T-helper 2 cell treated with Interferon-gamma antibody and Interleukin-4, amounts not matched to agents 100 ng/mL and 5 ng/mL, for 36 hours (primary cell): ENCODE measurements at places on chromosomes 12 and 14. TPM values are rescaled to one million over a fixed set of nuclear protein-coding genes. Genes with fewer than 3 reads are reported as not detected.

The HCAR2 gene
- 0.11 TPM in 1 of 2 replicates, not detected in the other for total RNA-seq

The SDSL gene
- 0.57 and 0.89 TPM in 2 replicates for total RNA-seq

The MAP1LC3B2 gene
- total RNA-seq = 0.50 and 0.77 TPM in 2 replicates

The MYF5 gene
- not detected in 2 replicates for total RNA-seq

The PRPH gene
- not detected in 2 replicates for total RNA-seq

The ST8SIA1 gene
- 0.32 and 0.39 TPM in 2 replicates for total RNA-seq

The IFNG gene
- 3.4 and 3.6 TPM in 2 replicates for total RNA-seq

The PRH2 gene
- total RNA-seq = not detected in 2 replicates

The IFT43 gene
- 4.6 and 5.0 TPM in 2 replicates for total RNA-seq

The MSRB3 gene
- not detected in 2 replicates for total RNA-seq

The CSRNP2 gene
- 16.9 and 18.7 TPM in 2 replicates for total RNA-seq

The C12orf50 gene
- total RNA-seq = 0.09 TPM in 2 replicates

The TNFRSF1A gene
- 47.2 and 50.8 TPM in 2 replicates for total RNA-seq

The POTEM gene
- total RNA-seq = not detected in 2 replicates

The DAO gene
- total RNA-seq = not detected in 2 replicates

The ANHX gene
- not detected in 2 replicates for total RNA-seq

The OTOGL gene
- not detected in 2 replicates for total RNA-seq

The ASIC1 gene
- 7.5 and 8.5 TPM in 2 replicates for total RNA-seq

The ZNF268 gene
- total RNA-seq = 17.2 and 19.8 TPM in 2 replicates

The KIAA0586 gene
- 24.9 and 26.1 TPM in 2 replicates for total RNA-seq

The CLEC9A gene
- not detected in 2 replicates for total RNA-seq

The DCAF5 gene
- 34.2 and 35.8 TPM in 2 replicates for total RNA-seq

The PPP2R5E gene
- total RNA-seq = 44.8 and 46.1 TPM in 2 replicates

The CFAP54 gene
- total RNA-seq = 0.16 and 0.30 TPM in 2 replicates

The PRB2 gene
- total RNA-seq = not detected in 2 replicates

The MSI1 gene
- not detected in 2 replicates for total RNA-seq

The KRT79 gene
- total RNA-seq = not detected in 2 replicates

The ENDOU gene
- 0.07 TPM in 1 of 2 replicates, not detected in the other for total RNA-seq

The TAS2R10 gene
- 1.1 and 1.3 TPM in 2 replicates for total RNA-seq

The PRR4 gene
- total RNA-seq = 2.5 and 3.7 TPM in 2 replicates

The PZP gene
- total RNA-seq = not detected in 2 replicates
